Heart left ventricle (tissue), 16 donors: ENCODE measurements at places on chromosomes 12 and 14. TPM values are rescaled to one million over a fixed set of nuclear protein-coding genes. Genes with fewer than 3 reads are reported as not detected.
A peak's percentile ranks its signal among the peaks of the same experiment; 100 is the strongest.

The PSMC1 gene
- 193 TPM for polyA plus RNA-seq

The GNB3 gene
- polyA plus RNA-seq = 6.2 TPM

DNA sequence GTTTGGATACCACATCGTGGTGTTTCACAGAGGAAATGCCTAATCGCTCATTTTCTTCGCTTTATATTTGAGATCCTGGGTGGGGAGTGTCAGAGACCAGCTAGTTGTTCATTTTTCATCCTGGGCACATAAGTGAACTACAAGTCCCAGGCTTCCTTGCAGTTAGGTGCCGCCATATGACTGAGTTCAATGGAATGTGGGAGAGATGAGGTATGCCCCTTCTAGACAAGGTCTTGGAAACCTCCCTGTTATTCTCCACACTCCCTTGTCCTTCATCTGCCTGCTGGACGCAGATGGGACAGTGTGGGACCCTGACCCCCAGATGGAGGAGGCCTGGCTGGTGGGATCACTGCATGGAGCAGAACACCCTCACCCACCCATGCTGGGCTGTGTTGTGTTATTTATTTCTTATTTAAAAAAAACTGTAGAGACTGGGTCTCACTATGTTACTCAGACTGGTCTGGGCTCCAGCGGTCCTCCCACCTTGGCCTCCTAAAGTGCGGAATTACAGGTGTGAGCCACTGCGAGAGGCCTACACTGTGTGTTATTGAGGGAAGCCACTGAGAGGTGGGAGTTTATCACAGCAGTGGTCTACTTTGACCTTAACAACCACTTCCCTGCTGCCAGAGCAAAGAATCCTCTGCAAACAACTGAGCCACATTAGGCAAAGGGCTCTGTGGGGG lies 42.9 kb upstream of the VRK1 start:
- no peaks in the 10 kb centered on the region for H3K36me3 ChIP-seq
- no peak overlapping the region for H3K27ac ChIP-seq
- DNase-seq = no peak
- H3K4me3 ChIP-seq = no peak overlapping the region
- H3K27me3 ChIP-seq = no peaks in the 10 kb centered on the region

The APOLD1 gene
- polyA plus RNA-seq = 24.6 TPM

DNA sequence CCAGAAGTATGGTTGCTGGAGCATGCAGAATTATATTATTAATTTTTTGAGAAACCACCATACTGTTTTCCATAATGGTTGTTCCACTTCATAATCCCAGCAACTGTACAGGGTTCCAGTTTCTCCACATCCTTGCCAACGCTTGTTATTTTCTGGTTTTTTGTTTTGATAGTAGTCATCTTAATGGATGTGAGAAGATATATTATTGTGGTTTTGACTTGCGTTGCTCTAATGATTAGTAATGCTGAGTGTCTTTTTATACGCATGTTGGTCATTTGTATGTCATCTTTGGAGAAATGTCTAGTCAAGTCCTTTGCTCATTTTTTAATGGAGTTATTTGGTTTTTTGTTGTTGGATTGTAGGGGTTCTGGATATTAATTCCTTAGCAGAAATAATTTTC lies 58.1 kb downstream of the DAAM1 start:
- no peaks in the 10 kb centered on the region for H3K36me3 ChIP-seq
- no peak overlapping the region for H3K4me3 ChIP-seq
- H3K27me3 ChIP-seq = no peaks in the 10 kb centered on the region
- peaks cover 9% of the 10 kb centered on the region for H3K4me1 ChIP-seq
- H3K27ac ChIP-seq = no peak overlapping the region

The ASCL1 gene
- not detected for polyA plus RNA-seq

The KSR2 gene
- polyA plus RNA-seq = under 0.01 TPM

GRCh38 chr12:123141615-123142517 lies 9.0 kb downstream of the PITPNM2 start:
- DNase-seq = peak; percentile 58
- no peaks in the 10 kb centered on the region for H3K27me3 ChIP-seq
- H3K27ac ChIP-seq = peak overlapping the region; percentile 83
- H3K4me3 ChIP-seq = no peak overlapping the region
- peaks cover 27% of the 10 kb centered on the region for H3K4me1 ChIP-seq

DNA sequence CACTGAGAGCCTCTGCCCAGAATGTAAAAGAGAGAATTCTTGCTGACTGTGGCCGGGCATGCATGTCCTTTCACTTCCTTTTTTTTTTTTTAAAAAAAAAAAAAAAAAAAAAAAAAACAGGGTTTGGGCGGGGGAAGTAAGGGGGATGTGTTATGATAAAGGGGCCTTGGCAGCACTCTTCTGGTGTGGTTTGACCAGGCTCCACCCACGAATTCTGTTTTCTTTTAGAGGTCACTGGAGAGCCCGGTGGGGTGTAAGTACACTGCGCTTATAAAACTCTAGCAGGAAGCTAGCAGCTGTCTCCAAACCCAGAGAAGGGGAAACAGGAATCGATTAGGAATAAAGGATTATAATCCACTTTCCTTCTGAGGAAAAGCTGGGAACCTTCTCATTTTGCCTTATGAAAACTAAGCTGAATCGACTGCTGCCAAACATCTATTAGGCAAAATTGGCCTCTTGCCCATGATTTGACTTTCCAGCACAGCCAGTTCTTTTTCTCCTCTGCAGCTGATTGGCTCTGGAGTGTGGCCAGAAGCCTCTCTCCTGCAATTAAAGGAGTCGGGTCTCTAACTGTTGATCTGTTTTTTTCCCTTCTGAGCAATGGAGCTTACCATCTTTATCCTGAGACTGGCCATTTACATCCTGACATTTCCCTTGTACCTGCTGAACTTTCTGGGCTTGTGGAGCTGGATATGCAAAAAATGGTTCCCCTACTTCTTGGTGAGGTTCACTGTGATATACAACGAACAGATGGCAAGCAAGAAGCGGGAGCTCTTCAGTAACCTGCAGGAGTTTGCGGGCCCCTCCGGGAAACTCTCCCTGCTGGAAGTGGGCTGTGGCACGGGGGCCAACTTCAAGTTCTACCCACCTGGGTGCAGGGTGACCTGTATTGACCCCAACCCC lies 27.7 kb upstream of the HIGD1C start:
- no peaks in the 10 kb centered on the region for H3K27me3 ChIP-seq
- DNase-seq = peak; percentile 95
- peaks cover 41% of the 10 kb centered on the region for H3K4me1 ChIP-seq
- H3K4me3 ChIP-seq = peak overlapping the region; percentile 64
- peak overlapping the region; percentile 87 for H3K27ac ChIP-seq
- no peaks in the 10 kb centered on the region for H3K36me3 ChIP-seq

- H3K4me1 ChIP-seq = no peaks in the 10 kb centered on the region
- H3K27ac ChIP-seq = no peak overlapping the region
- no peak overlapping the region for H3K4me3 ChIP-seq
- H3K36me3 ChIP-seq = peaks cover 81% of the 10 kb centered on the region
- H3K27me3 ChIP-seq = no peaks in the 10 kb centered on the region
Measured at GRCh38 chr12:113278633-113279032, 56.3 kb downstream of the SLC8B1 start.

The FAM181A gene
- not detected for polyA plus RNA-seq

The TPPP2 gene
- 0.65 TPM for polyA plus RNA-seq

The APOF gene
- not detected for polyA plus RNA-seq

The ADCY4 gene
- polyA plus RNA-seq = 21.9 TPM

DNA sequence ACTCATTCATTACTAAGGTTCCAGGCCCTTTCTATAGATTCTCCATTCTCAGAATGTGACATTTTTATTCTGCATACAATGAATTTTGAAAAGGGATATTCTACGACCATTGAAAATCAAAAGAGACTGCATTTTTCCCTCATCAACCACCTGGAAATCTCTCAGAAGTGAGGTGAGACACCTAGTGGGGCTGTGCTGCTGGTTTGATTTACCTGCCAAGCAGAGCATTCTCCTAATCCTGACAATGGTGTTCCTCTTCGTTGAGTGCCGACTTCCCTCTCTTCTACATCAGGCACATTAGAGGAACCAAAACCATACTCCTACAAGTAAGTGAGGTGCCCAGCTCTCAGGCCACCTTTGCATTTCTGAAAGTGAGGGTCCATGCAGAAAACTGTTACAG lies 14.9 kb downstream of the CKB start:
- no peak for DNase-seq
- no peak overlapping the region for H3K4me3 ChIP-seq
- H3K4me1 ChIP-seq = no peaks in the 10 kb centered on the region
- no peak overlapping the region for H3K27ac ChIP-seq

GRCh38 chr14:20751963-20752562 lies 6.4 kb downstream of the EDDM3A start:
- no peak for DNase-seq
- H3K27ac ChIP-seq = no peak overlapping the region
- no peaks in the 10 kb centered on the region for H3K4me1 ChIP-seq
- no peaks in the 10 kb centered on the region for H3K27me3 ChIP-seq

The INHBE gene
- not detected for polyA plus RNA-seq

- peaks cover 4% of the 10 kb centered on the region for H3K4me1 ChIP-seq
- DNase-seq = peak; percentile 82
- peaks cover 3% of the 10 kb centered on the region for H3K27me3 ChIP-seq
- no peak overlapping the region for H3K4me3 ChIP-seq
Measured at GRCh38 chr12:76266797-76267196, 81.4 kb downstream of the BBS10 start.

GRCh38 chr12:114443607-114444421 lies 37.9 kb upstream of the TBX5 start:
- H3K27ac ChIP-seq = no peak overlapping the region
- H3K4me1 ChIP-seq = no peaks in the 10 kb centered on the region
- H3K27me3 ChIP-seq = peaks cover 97% of the 10 kb centered on the region
- H3K4me3 ChIP-seq = no peak overlapping the region
- no peaks in the 10 kb centered on the region for H3K36me3 ChIP-seq

GRCh38 chr12:30913323-30913722 lies 13.2 kb upstream of the TSPAN11 start:
- H3K36me3 ChIP-seq = no peaks in the 10 kb centered on the region
- no peak overlapping the region for H3K4me3 ChIP-seq
- H3K27ac ChIP-seq = no peak overlapping the region
- no peaks in the 10 kb centered on the region for H3K27me3 ChIP-seq
- DNase-seq = no peak
- peaks cover 13% of the 10 kb centered on the region for H3K4me1 ChIP-seq

- H3K4me3 ChIP-seq = no peak overlapping the region
- peaks cover 5% of the 10 kb centered on the region for H3K36me3 ChIP-seq
- H3K27ac ChIP-seq = no peak overlapping the region
- DNase-seq = no peak
Measured at GRCh38 chr14:50123062-50123461, 6.7 kb upstream of the VCPKMT start.

DNA sequence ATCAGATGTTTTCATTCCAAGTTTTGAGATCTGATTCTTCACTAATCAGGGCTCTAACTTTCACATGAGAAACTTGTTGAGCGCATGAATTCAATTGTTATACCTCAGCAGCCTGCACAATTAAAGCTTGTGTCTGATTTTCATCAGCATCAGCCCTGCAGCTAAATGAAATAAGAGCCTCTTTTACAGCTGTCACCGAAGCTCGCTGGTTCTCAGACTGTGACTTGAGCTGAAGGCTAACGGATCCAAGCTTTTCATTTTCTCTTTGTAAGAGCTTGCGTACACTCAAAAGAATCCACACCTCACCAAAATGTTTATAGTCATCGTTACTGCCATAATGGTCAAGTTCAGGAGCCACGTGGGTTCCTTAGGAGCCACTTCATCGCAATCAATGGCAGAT lies 65.5 kb upstream of the BEGAIN start:
- H3K27ac ChIP-seq = no peak overlapping the region
- no peak for DNase-seq
- peaks cover 37% of the 10 kb centered on the region for H3K27me3 ChIP-seq
- H3K36me3 ChIP-seq = no peaks in the 10 kb centered on the region
- no peaks in the 10 kb centered on the region for H3K4me1 ChIP-seq

DNA sequence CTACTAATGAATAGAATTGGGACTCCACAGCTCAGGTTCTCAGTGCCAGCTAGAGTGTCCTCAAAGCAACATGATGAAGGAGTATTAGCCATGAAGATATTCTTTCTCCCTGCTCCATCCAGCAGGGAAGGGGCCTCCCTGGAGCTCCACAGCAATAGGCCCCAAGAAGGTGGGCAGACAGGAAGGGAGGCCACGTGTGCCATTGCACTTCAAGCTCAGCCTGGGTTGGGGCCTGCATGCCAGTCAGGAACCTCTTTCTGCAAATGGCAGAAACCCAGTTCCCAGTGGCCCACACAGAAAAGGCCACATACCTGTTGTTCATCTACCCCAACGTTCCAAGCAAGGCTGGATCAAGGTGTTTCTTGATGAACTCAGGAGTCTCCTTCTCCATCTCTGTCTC lies 357.5 kb upstream of the SFSWAP start:
- H3K4me1 ChIP-seq = no peaks in the 10 kb centered on the region
- DNase-seq = no peak
- H3K27ac ChIP-seq = no peak overlapping the region
- H3K36me3 ChIP-seq = no peaks in the 10 kb centered on the region
- no peak overlapping the region for H3K4me3 ChIP-seq

GRCh38 chr12:4431866-4432265 lies 13.7 kb downstream of the FGF6 start:
- no peak overlapping the region for H3K4me3 ChIP-seq
- no peaks in the 10 kb centered on the region for H3K36me3 ChIP-seq

DNA sequence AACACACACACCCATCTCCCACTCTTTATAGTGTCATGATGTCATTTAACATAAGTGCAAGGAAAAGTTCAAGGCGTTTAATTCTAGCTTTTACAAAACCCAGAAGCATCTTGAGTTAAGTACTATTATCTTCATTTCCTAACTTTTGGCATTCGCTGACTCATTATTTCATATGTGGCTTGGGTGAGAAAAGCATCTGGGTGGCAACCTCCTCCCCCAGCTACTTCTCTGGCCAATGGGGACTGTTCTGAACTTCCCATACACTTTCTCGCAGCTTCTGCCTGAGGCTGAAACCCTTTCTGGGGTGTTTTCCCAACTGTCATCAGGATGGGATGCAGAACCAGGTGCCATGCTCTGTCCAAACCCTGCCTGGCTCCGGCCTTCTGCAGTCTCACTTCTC lies 2.8 kb upstream of the MARK3 start:
- no peaks in the 10 kb centered on the region for H3K27me3 ChIP-seq
- no peak overlapping the region for H3K4me3 ChIP-seq
- H3K27ac ChIP-seq = no peak overlapping the region
- DNase-seq = no peak

DNA sequence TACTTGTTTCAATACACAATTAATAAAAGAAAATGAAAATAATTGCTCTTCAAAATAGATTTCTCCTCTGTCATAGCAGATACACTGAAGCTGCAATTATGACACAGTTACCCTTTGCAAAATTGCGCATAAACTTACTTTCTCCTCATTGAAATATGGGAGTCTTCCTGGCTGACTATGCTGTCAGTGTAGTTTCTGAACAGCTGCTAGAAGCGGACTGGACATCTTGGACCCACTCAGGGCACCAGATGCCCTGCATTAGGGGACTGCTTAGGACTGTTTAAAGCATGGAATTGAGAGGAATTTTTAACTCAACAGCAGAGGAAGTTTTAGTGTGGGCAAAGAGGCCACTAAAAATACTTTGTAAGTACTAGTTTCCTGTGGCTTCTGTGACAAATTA lies 454.9 kb downstream of the ATP23 start:
- DNase-seq = no peak
- H3K27me3 ChIP-seq = no peaks in the 10 kb centered on the region
- H3K27ac ChIP-seq = no peak overlapping the region
- no peaks in the 10 kb centered on the region for H3K36me3 ChIP-seq

GRCh38 chr12:48021485-48022179 lies 17.4 kb upstream of the COL2A1 start:
- H3K27ac ChIP-seq = no peak overlapping the region
- no peak for DNase-seq
- peaks cover 4% of the 10 kb centered on the region for H3K4me1 ChIP-seq
- H3K4me3 ChIP-seq = no peak overlapping the region
- H3K36me3 ChIP-seq = no peaks in the 10 kb centered on the region

GRCh38 chr14:102353126-102353619 lies 9.5 kb downstream of the CINP start:
- H3K27me3 ChIP-seq = no peaks in the 10 kb centered on the region
- no peak for DNase-seq
- peaks cover 91% of the 10 kb centered on the region for H3K36me3 ChIP-seq
- peaks cover 12% of the 10 kb centered on the region for H3K4me1 ChIP-seq
- H3K27ac ChIP-seq = no peak overlapping the region
